Jurkat, Clone E6-1 (cell line): ENCODE measurements at places on chromosomes 7 and 10.
A peak's percentile ranks its signal among the peaks of the same experiment; 100 is the strongest.

DNA sequence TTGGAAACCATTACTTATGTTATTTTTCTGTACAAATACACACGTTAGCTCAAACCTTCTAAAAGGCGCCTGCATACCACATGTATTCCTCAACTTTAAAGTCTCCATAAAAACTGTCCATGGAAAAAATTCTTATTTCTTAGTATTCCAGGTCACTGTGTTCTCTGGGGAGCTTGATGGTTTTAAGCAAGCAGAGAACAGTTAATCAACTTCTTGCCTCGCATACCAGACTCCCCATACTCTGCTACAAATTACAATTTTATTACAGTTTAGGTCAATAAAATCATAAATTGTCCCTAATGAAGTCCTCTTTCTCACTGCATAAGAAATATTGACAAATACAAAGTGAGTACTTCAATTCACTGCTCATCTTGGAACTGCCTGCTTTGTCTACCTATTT lies 77.0 kb upstream of the GPR22 start:
- DNase-seq, result no peak

DNA sequence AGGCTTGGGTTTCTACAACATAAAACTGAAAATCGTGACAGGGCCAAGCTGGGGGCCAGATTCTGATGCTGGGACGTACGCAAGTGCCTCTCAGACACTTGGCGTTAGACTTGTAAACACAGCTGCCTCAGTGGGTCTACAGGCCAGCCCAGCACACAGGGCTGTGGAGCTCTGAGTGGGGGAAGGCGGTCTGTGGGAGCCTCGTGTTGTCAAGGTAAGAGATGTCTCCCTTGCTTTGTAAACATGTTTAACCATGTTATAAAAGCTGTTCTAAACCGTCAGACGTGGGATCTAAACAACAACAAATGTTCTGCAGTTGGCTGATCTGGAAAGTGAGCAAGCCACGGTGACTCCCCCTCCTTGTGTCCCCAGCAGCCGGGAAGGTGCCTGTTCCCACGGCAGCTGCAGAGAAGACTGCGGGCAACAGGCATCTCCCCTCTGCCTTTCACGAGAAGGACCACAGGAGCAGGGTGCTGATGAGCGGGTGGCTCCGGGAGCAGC lies 67.8 kb downstream of the ZRANB1 start:
- DNase-seq, result no peak

DNA sequence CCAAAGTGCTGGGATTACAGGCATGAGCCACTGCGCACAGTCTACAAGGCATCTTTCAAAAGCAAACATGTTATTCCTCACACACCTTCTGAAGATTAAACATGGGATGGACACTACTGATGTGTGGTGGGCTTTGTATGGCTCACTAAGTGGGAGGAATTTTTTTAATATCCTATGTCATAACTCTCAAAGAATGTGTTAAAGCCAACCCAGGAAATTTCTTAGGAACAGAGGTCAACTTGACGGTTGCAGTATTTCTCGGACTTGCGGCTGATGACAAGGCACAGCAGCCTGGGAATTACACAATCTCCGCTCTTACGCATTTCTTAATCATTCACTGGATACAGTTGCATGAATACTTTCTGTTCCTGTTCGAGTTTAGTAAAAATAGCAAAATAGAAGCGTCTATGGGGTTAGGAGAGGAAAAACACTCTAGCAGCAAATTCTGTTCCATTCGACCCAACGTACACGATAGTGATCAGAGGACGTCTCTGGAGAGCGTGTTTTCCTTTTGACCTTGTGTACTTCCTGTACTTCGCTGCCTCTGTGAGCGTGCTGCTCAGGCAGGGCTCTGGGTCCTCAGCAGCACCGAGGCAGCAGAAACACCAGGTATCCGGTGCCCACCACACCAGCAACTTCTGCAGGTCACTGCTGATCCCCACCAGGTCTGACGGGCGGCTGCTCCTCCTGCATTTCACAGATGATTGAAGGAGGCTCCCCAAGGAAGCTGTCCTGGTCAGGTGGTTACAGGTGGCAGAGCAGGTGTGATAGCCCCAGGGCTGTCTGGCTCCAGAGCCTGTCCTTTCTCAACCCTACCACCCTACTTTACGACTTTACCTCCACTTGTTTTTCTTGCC lies 26.4 kb upstream of the SRGN start:
- DNase-seq, result no peak

DNA sequence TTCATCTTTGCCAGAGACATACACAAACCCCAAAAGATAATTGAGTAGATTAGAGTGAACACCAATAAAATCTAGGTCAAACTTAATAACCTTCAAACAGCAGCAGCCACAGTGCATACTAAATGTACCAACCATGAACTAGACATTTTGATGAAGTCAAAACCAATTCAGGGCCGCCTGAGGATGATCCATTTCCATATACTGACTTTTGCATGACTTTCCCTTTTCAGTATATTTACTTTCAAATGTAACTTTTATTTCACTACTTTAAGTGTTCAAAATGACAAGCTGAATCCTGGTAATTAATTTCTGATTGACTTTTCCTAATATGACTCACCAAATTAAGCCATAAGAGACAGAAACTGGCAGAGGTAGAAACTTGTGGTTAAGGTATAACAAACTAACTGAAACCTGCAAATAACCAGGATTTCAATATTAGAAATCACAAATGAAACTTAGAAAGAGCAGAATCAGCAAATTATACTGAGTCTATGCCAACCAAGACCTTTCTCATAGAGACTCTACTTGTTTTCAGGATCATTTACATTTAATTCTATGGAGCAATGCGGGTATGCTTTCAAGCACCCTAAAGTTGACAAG lies 171.9 kb upstream of the LRRN3 start:
- DNase-seq, result no peak

- no peak for DNase-seq
Measured at GRCh38 chr7:74371381-74372341, 82.0 kb upstream of the GTF2IRD1 start.

GRCh38 chr7:110693344-110693743 lies 397.6 kb upstream of the LRRN3 start:
- no peak for DNase-seq

DNA sequence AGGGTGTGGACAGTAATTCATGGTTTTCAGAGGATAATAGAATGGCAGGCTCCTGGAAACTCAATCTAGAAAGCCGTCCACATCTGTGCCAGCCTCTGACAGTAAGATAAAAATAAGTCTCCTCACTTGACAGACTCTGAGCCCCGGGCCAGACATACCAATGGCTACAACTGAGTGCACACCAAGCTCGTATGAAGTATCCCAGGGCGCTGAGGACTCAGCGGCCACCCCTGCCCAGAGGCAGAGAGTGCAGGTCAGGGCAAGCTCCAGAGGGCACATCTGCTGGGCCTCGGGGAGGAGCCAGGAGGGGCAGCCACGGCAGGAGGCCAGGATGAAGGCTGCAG lies 262.8 kb upstream of the TCERG1L start:
- DNase-seq, result no peak

GRCh38 chr10:71705582-71705981 lies 14.0 kb downstream of the C10orf105 start:
- no peak for DNase-seq

GRCh38 chr7:37419496-37419895 lies 29.2 kb downstream of the ELMO1 start:
- no peak for DNase-seq

DNA sequence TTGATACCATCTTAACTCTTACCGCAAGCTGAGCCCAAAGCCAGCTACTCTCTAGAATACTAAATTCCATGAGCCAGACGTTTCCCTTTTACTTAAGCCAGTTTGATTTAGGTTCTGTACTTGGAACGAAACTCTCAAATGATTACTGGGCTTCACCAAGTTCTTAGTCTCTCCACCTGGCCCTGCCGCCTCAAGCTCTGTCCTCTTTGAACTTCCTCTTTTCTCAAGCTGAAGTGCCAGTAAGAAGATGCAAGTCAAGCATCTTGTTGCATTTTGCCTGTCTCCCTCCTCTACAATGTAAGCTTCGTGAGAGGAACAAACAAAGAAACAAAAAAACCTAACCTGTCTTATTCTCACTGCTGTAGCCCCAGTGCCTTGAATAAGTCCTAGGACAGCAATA lies 358.2 kb upstream of the NPVF start:
- DNase-seq, result no peak

- DNase-seq, result no peak
Measured at GRCh38 chr10:34809796-34810195, 5.3 kb downstream of the PARD3 start.

- DNase-seq, result peak; percentile 5
Measured at GRCh38 chr10:106175760-106176377, 988.6 kb downstream of the SORCS1 start.

- no peak for DNase-seq
Measured at GRCh38 chr10:11931038-11931437, 107.9 kb downstream of the PROSER2 start.

DNA sequence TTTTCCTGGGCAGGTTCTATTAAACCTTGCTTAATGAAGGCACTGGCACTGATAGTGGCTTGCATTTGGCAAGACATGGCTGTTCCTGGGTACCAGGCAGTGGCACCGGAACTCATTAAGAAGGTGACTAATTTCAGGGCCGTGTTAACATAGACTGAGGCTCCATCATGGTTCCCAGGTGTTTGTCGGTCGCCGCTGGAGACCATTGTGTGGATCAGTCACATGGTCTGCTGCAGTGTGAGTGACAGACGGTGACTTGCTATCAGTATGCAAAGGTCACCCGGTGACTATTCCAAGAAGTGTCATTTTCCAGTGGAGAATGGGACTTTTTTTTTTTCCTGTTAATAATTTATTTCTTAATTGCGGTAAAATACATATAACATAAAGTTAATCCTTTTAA lies 106.3 kb downstream of the INSYN2A start:
- DNase-seq, result no peak

- no peak for DNase-seq
Measured at GRCh38 chr10:103678178-103678526, 177.2 kb downstream of the SH3PXD2A start.

DNA sequence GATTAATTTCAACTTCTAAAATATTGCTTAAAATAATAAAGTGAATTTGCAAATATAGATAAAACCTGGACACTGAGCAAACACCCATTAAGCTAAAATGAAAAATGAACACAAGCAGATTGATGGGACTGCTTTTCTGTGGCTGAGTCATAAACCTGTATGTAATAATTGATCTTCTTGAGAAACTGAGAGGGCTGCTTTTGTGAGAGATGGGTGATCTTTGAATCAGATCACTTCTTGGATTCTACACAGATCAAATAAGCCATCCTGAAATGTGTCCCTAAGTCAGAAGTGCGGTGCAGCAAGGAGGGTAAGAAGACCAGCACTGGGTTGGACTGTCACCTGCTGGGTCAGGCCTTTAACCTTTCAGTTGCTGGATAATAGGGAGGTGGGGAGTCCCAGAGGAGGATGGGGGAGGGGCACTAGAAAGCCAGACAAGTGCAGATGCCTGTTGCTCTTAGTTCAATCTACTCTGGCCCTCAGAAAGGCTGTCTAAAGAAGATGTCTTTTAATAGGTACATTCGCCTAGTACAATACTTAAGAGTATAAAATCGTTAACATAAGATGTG lies 178.2 kb upstream of the NAMPT start:
- no peak for DNase-seq
